HT-29 (cell line): ENCODE measurements at places on chromosomes 5 and 9.

DNA sequence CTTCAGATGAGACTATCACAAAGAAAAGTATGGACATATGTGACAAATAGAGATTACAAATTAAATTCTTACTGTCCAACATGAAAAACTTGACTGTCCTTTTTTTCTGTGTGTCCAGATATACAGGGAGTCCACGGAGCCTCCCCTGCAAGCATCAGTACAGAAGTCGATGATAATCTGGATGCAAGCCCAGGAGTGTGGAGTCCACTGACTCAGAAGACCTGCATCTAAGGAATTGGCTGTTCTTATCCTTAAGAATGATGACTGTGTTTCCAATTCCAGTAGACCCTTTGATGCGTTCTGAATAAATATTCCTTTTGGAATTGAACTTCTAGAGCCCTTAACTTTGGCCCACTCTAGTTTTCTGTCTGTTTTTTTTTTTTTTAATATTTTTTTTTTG is 56.7 kb upstream of the TAF11L2 start:
- no peak for DNase-seq

DNA sequence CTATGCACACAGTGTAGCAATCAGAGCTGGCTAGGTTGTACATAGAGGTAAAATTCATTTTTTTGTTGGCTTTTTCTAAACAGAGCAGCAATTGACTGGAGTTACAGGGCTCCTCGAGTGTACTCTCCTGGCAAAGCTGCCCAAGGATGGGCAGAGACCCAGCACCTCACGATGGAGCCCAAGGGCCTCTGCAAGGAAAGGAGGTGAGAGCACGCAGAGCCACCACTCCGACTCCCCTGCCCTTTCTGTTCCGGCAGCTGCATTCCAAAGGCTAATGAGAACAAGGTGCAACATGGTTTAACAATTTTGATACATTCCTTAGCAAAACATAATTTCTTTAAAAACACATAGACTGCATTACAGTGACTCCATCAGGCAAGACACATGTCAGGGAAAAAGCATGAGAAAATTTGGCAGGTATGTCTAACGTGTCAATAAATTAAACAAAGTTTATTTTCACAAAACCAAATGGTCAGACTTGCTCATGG is 47.5 kb downstream of the SAXO1 start:
- DNase-seq: no peak

DNA sequence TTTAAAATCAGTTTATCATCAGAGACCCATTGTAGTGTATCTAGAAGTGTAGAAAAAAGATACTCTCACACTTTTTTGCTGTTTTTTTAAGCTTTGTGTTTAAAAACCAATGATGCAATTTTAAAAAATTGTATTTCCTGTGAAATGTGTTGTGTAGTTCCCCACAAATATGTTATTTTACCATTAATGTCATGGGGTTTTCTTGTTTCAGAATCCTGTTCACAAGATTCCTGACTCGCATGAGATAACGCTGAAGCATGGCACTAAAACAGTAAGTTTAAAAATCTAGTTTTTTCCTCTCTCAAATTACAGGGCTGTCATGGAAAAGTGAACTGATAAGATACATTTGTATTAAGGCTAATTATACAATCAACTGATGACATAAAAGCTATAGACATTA is 58.6 kb downstream of the WDR70 start:
- DNase-seq: no peak

GRCh38 chr9:90546200-90546599 is 96.4 kb downstream of the DIRAS2 start:
- peak; percentile 35 for DNase-seq

- no peak for DNase-seq
Measured at GRCh38 chr9:98134702-98135557, 15.9 kb upstream of the TRIM14 start.

- no peak for DNase-seq
Measured at GRCh38 chr9:79312686-79313421, 258.9 kb upstream of the TLE4 start.
